ENCODE measurements at places on chromosomes 4 and X. TPM values are rescaled to one million over a fixed set of nuclear protein-coding genes. Genes with fewer than 3 reads are reported as not detected.

SASH3 gene
- total RNA-seq: not detected

SPANXA1 gene
- not detected for total RNA-seq

CXCL8 gene
- 19.2 TPM for total RNA-seq

CCDC149 gene
- 1.4 TPM for total RNA-seq

DMRTC1 gene
- not detected for total RNA-seq
